ENCODE measurements at places on chromosomes 12 and 14. TPM values are rescaled to one million over a fixed set of nuclear protein-coding genes. Genes with fewer than 3 reads are reported as not detected.

GOLGA5 gene
- 21.0 TPM for total RNA-seq

ADAM21 gene
- 0.32 TPM for total RNA-seq

LRRC10 gene
- total RNA-seq = 19.7 TPM

CPNE6 gene
- total RNA-seq = not detected

KCNA5 gene
- total RNA-seq = 140 TPM

CLEC4C gene
- total RNA-seq = not detected

KLHL33 gene
- total RNA-seq = 1.7 TPM

INF2 gene
- total RNA-seq = 40.2 TPM

RESF1 gene
- 16.8 TPM for total RNA-seq

PGF gene
- 5.9 TPM for total RNA-seq

GPX2 gene
- total RNA-seq = not detected

TSPAN19 gene
- total RNA-seq = not detected

FSCB gene
- total RNA-seq = not detected

IFT43 gene
- 62.0 TPM for total RNA-seq

SOX5 gene
- total RNA-seq = 14.3 TPM

PHLDA1 gene
- total RNA-seq = 4.1 TPM

SMOC1 gene
- total RNA-seq = 37.0 TPM

CCDC177 gene
- total RNA-seq = not detected

MBIP gene
- total RNA-seq = 11.3 TPM

FBXO33 gene
- 5.3 TPM for total RNA-seq

BEGAIN gene
- total RNA-seq = 2.7 TPM

CCDC38 gene
- total RNA-seq = not detected

KRT83 gene
- not detected for total RNA-seq

ACOT4 gene
- total RNA-seq = 0.57 TPM

RAPGEF3 gene
- 23.6 TPM for total RNA-seq

MMP17 gene
- 1.4 TPM for total RNA-seq

CEBPE gene
- not detected for total RNA-seq

GUCY2C gene
- total RNA-seq = not detected

HPD gene
- 1.3 TPM for total RNA-seq

TAS2R42 gene
- total RNA-seq = not detected

Data from right cardiac atrium (tissue), 5 donors.